CD4-positive, alpha-beta T cell (primary cell): ENCODE measurements at places on chromosomes 2 and 18.

- DNase-seq = no peak
Measured at GRCh38 chr2:119820275-119820674, 60.6 kb downstream of the PTPN4 start.

GRCh38 chr2:80256782-80257167 is 47.8 kb downstream of the LRRTM1 start:
- DNase-seq = no peak

GRCh38 chr18:13394801-13395200 is 176.2 kb downstream of the LDLRAD4 start:
- no peak for DNase-seq

- DNase-seq = no peak
Measured at GRCh38 chr2:188291142-188291616, 495 bp upstream of the GULP1 start.

GRCh38 chr2:88049622-88050021 is 6.0 kb downstream of the KRCC1 start:
- DNase-seq = no peak

DNA sequence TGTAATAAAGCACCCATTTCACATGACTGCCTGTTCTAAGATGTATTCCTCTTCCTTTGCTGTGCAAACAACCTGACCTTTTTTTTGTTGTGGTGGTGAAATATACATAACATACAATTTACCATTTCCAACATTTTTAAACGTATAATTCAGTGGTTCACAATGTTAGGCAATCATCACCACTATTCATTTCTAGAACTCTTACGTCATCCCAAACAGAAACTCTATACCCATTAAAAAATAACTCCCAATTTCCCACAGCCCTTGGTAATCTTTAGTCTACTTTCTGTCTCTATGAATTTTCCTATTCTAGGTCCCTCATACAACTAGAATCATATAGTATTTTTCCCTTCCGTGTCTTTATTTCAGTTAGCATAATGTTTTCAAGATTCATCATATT is 36.7 kb downstream of the RND3 start:
- DNase-seq = no peak

GRCh38 chr18:33557706-33558105 is 20.3 kb upstream of the ASXL3 start:
- DNase-seq = no peak

- DNase-seq = no peak
Measured at GRCh38 chr2:195820867-195821565, 164.0 kb downstream of the SLC39A10 start.

- no peak for DNase-seq
Measured at GRCh38 chr2:102506743-102507142, 33.7 kb downstream of the SLC9A4 start.

DNA sequence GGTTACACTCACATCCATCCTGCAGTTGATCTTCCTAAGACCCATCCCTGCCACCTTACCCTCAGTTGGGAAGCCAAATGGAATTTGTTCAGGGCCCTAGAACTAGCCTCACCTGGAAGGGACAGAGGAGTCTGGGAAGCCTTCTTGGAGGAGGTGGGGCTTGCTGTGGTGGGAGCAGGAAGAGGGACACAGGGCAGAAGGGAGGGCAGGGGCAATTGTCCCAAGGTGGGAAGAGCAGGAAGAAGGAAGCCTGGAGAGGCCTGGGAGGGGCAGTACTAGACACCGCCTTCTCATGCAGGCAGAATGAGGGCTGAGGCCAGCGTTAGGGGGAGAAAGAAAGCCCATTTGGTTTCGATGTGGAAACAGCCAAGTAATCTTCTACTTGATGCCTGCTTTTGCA is 34.1 kb upstream of the ASPRV1 start:
- no peak for DNase-seq

- no peak for DNase-seq
Measured at GRCh38 chr2:43139501-43139900, 86.9 kb downstream of the ZFP36L2 start.

DNA sequence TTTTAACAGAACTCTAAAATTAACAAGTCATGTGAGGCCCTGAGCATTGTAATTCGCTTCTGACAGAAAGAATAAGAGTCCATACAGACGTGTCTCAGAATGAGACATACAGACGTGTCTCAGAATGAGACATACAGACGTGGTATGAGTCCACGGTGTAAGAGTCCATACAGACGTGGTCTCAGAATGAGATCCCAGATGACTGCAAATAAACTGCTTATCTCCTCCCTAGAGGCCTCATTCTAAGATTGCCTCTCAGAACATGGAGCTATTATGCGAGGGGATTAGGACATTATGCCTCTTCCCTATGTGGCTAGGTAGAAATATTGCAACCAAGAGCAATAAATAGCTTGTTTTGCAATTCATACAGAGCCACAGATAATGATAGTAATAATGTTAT is 63.9 kb downstream of the NEB start:
- DNase-seq = no peak

- DNase-seq = no peak
Measured at GRCh38 chr2:129565551-129566109, 413.8 kb upstream of the RAB6C start.

GRCh38 chr2:223930103-223930976 is 14.8 kb downstream of the WDFY1 start:
- DNase-seq = no peak

DNA sequence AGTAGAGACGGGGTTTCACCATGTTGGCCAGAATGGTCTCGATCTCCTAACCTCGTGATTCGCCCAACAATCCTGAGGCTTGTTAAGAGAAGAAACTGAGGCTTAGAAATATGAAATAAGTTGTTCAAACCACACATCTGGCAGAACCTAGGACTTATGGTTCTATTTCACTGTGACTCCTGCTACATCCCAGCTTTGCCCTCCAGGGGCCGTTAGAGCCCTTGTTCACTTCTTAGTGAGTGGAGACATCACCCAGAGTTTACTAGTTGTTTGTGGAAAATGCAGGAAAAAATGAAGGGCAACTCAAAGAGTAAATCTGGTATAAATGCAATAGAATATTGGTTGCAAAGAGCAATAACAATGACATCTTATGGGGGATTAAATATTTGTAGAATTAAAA is 43.9 kb downstream of the MARCHF4 start:
- DNase-seq = no peak

- no peak for DNase-seq
Measured at GRCh38 chr2:19351899-19352697, 6.3 kb downstream of the OSR1 start.

DNA sequence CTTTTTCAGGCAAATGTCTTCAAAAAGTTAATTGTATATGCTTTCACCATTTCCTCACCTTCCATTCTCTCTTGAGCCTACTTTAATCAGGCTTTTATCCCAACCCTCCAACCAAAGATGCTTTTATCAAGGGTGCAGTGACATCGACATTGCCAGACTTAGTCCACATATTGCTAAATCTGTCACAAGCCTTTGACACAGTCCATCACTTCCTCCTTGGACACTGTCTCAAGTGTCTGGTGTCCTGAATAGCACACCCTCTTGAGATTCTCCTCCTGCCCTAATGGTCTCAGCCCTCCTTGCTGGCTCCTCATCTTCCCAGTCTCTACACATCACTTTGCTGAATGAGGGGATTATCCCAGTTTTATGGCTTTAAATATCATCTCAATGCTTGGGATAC is 147.5 kb upstream of the SLC39A10 start:
- DNase-seq = no peak

DNA sequence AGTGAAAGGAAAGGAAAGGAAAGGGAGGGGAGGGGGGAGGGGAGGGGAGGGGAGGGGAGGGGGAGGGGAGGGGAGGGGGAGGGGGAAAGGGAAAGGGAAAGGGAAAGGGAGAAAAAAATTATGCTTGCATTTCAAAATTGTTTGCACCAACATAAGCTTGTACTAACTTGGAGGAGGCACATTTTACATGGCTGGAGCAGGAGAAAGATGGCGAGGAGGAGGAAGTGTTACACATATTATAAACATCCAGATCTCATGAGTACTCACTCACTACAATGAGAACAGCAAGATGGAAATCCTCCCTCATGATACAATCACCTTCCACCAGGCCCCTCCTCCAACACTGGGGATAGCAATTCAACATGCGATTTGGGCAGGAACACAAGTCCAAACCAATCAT is 660.2 kb upstream of the CDH2 start:
- DNase-seq = no peak

- no peak for DNase-seq
Measured at GRCh38 chr2:163368655-163369054, 367.2 kb downstream of the FIGN start.

DNA sequence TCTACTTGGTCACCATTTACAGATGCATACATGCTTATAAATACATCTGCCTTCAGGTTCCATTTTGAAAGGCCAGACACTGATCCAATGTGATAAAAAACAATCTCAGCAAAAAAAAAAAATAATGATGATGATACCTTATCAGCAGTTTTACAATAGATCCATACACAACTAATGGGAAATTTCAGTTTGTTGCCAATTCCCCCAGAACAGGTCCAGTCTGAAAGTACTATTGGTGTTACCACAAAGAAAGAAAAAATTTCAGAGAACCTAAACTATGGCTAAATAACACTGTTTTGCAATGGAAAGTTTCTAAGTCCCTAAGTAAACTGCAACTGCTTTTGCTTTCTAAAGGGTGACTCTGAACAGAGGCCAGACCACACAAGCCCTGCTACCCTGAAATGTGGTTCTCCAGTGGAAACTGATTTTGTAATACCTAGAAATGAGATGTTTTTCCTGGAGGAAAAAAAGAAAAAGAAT is 54.1 kb downstream of the LPIN2 start:
- DNase-seq = peak; percentile 47

DNA sequence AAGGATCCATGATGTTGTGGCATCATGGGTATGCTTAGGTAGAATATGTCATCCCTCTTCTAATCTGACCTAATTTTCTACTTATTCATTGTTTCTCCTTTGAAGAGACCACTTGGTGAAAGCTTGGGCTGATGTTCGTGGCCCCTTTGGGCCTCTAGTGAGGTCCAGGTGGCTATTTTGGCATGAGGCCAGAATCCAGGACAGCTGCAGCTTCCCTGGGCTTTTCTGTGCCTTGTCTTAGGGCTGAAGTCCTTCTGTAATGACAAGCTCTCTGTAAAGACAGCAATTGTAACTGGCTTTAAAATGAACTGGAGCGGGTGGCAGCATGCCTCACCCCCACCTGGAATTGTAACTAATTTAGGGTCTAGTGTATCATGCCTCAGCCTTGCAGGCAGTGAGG is 15.6 kb upstream of the MC2R start:
- no peak for DNase-seq

DNA sequence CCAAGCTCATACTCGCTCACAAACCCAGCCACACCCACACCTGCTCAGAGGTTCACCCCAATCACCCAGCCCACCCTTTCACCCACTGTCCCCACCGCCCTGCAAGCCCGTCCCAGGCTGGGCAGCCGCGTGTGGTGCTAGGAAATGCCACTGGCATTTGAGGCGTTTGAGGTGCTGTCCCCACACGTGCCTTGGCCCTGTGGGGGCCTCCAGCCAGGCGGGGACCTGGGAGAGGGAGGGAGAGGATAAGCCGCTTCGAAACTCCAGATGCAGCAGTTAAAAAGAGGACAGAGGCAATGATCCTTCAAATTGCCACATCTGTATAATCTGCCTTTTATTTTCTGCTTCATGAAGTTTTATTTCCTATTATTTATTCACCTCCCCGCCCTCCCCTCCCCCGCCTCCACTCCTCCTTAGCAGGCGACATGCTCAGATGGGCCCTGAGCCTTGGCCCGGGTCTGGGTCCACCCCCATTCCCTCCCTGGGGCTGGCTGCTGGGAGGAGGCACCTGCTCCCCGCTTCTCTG is 35.9 kb downstream of the PSD4 start:
- no peak for DNase-seq

GRCh38 chr2:48722391-48722790 is 33.1 kb downstream of the LHCGR start:
- no peak for DNase-seq

- DNase-seq = no peak
Measured at GRCh38 chr2:59589881-59590280, 963.6 kb downstream of the BCL11A start.

DNA sequence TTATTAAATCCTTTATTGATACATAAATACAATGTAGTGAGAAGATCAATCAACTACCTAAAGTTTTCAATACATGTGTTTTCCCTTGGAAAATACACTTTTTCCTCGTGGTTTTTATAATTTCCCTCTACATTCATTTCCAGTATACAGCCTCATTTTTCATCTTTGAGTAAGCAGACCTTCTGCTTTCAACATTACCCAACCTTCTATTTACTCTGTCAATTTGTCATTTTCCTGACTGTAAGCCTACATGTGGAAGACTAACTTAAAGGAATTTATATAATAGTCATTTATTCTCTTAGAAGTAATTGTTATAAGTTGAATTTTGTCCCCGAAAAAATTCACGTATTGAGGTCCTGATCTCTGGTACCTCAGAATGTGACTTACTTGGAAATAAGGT is 594.0 kb downstream of the NUP35 start:
- no peak for DNase-seq

GRCh38 chr18:69022426-69022825 is 224.5 kb downstream of the CCDC102B start:
- DNase-seq = no peak

GRCh38 chr2:36238106-36238505 is 117.5 kb upstream of the CRIM1 start:
- DNase-seq = no peak

GRCh38 chr2:6909431-6910385 is 7.5 kb upstream of the RNF144A start:
- DNase-seq = peak; percentile 90
